Nephron progenitor cell (in vitro differentiated cells): ENCODE measurements at places on chromosomes 5 and 9.

GRCh38 chr9:100099722-100100042 lies 639 bp downstream of the INVS start:
- no peaks in the 10 kb centered on the region for H3K36me3 ChIP-seq
- no peaks in the 10 kb centered on the region for H3K27me3 ChIP-seq
- DNase-seq = peak; percentile 22
- H3K4me1 ChIP-seq = peaks cover 28% of the 10 kb centered on the region

DNA sequence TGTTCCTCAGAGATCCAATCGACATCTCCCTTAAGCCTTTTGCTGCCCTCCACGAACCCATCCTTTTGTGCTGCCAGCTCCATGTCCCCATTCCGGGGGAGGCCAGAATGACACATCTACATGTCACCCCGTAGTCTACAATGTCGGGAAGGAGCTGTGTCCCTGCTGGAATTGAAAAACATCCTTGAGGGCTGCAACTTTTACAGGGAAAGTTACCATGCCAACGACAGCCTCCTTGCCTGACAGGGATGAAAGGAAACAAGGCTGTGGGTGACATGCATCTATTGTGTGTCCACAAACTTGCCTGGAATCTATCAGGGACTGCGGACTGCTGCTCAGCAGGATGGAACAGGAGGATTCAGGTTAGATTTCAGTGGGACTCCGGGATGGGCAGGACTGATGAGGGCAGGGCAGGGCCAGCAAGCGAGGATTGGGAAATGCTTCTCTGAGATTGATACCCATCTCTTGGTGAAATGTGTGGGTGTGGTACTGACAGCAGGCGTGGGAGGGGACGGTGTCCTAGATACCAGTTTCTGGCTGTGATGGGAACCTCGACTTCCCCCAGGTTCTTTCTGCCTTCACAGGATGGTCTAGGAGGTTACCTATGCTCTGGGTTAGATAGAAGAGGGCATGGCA lies 25.5 kb downstream of the EGR1 start:
- DNase-seq = no peak
- H3K4me1 ChIP-seq = peaks cover 56% of the 10 kb centered on the region
- H3K27ac ChIP-seq = no peak overlapping the region
- no peaks in the 10 kb centered on the region for H3K36me3 ChIP-seq
- peaks cover 18% of the 10 kb centered on the region for H3K27me3 ChIP-seq

GRCh38 chr9:17719053-17719452 lies 140.2 kb downstream of the SH3GL2 start:
- no peaks in the 10 kb centered on the region for H3K4me1 ChIP-seq
- no peak overlapping the region for H3K27ac ChIP-seq
- DNase-seq = no peak
- H3K36me3 ChIP-seq = no peaks in the 10 kb centered on the region

GRCh38 chr5:113778147-113778546 lies 264.7 kb downstream of the YTHDC2 start:
- H3K36me3 ChIP-seq = no peaks in the 10 kb centered on the region
- no peak overlapping the region for H3K4me3 ChIP-seq
- no peak overlapping the region for H3K27ac ChIP-seq
- DNase-seq = no peak

DNA sequence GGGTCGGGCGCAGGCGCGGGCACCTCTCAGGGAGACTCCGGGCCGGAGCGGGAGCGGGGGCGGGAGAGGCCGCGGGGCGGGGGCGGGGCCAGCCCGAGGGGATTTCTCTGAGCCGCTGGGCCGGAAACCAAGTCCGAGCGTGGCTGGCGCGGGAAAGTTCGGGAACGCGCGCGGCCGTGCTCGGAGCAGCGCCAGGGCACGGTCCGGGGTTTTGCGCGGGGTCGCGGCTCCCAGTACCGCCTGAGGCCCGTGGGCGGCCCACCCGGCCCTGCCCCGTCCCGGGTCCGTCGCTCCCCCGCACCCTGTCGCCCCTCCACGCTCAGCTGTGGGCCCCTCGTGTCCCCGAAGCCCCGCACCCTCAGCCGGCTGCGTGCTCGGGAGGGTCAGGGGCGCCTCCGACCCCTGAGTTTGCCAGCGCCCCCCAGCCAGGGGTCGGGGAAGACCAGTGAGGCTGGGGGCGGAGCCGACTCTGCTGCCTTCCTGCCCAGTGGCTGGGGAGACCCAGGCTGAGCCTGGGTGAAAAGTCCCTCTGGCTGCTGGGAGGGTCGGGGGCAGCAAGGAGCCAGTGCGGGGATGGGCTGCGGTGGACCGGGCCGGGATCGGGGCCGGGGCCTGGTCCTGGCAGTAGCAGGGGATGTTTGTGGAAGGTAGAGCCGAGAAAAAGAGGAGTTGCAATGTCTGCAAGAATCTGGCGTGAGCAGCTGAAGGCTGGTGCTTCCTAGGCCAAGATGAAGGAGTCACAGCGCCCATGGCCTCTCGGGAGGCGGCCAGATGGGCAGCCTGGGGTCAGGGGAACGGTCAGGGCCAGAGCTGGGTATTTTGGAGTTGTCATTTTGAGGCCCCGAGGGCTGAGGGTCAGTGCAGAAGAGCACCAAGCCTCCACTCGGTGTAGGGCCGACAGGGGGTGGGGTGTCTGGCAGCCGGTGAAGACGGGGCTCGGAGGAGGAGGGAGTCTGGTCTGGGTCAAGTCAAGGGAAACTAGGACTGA lies 588 bp downstream of the TRAF2 start:
- H3K4me3 ChIP-seq = peak overlapping the region; percentile 86
- H3K27me3 ChIP-seq = no peaks in the 10 kb centered on the region
- H3K36me3 ChIP-seq = no peaks in the 10 kb centered on the region
- peak; percentile 67 for DNase-seq

DNA sequence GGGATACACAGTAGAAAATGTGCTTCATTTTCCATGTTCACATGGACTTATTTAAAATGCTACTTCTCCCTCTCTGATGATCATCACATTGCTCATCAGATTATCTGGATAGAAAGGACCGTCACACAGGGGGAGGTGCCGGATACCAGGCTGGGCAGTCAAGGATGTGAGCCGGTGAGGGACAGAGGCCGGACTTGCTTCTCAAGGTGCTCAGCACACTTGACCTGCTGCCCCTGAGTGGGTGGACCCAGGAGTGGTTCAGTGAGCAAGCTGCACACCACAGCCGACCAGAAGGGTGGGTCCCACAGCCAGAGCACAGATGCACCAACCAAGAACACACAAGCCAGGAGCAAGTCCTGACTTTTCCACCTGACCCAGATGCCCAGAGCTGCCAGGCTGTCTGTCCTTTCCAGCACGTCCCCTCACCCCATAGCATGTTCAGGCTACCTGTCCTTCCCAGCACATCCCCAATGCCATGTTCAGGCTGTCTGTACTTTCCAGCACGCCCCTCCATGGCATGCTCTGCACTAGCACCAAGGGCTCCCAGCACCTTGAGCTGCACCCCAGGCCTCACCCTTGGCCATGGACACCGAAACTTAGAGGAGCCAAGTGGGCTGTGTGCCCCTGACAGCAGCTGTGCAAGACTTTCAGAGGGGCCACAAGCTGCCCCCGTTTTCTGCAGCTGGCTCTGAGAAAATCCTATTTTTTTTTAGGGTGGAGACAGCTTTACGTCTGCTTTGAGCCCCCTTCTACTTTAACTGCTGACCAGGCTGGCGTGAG lies 77.8 kb downstream of the SECISBP2 start:
- no peak overlapping the region for H3K27ac ChIP-seq
- H3K27me3 ChIP-seq = peaks cover 2% of the 10 kb centered on the region
- H3K4me3 ChIP-seq = no peak overlapping the region
- H3K36me3 ChIP-seq = peaks cover 52% of the 10 kb centered on the region

DNA sequence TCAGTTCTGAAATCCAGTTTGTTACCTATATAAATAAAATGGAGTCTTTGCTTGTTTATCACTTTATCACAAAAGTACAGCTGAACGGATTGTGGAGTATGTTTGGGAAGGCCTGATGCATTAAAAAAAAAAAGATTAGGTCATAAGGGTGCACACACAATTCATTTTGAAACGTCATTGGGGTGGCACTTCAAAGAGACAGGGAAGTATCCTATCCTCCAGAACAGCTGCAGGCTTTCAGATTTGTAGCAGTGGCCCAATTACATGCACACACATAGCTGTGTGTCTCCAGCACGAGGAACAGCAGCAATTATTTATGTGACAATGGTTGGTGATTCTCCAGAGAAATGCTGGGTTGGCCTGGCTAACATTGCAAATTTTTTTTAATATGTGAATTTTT lies 46.8 kb upstream of the FER start:
- H3K4me1 ChIP-seq = no peaks in the 10 kb centered on the region
- no peak overlapping the region for H3K27ac ChIP-seq
- H3K36me3 ChIP-seq = no peaks in the 10 kb centered on the region
- no peaks in the 10 kb centered on the region for H3K27me3 ChIP-seq
- H3K4me3 ChIP-seq = no peak overlapping the region
- DNase-seq = no peak

DNA sequence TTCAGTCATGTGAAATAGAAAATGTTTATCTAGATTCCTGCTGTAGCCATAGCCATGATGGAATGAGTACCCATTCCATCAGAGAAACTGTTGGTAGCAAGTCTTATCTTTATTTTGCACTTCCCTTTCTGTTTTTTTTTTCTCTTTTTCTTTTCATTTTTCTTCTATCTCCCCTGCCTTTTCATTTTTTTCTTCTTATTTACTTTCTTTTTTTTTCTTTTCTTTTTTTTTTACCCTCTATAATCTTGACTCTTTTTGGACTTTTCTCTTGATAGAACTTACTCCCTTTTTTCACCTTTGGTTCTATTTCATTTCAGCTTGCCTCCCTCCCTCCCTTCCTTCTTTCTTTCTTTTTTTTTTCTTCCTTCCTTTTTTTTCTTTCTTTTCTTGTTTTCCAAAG lies 15.4 kb downstream of the SLC25A46 start:
- no peak for DNase-seq
- H3K36me3 ChIP-seq = peaks cover 20% of the 10 kb centered on the region
- no peaks in the 10 kb centered on the region for H3K27me3 ChIP-seq

- no peak within 1 kb of the TSS for H3K27ac ChIP-seq
- peaks cover 38% of the 10 kb centered on the region for H3K4me1 ChIP-seq
- peak; percentile 99 for DNase-seq
- peak within 1 kb of the TSS; percentile 96 for H3K4me3 ChIP-seq
- H3K36me3 ChIP-seq = peaks cover 24% of the 10 kb centered on the region
- H3K27me3 ChIP-seq = peaks cover 19% of the 10 kb centered on the region
Measured at GRCh38 chr5:141636413-141637122, at the start of the genes HDAC3 and RELL2. HDAC3 (minus strand) TSS chr5:141636849; CDS start chr5:141636790, 59 bp downstream. RELL2 (plus strand) TSS chr5:141636997; CDS start chr5:141638226, 1,229 bp downstream.

- H3K4me1 ChIP-seq = peaks cover 13% of the 10 kb centered on the region
- no peak for DNase-seq
- no peak overlapping the region for H3K27ac ChIP-seq
- no peaks in the 10 kb centered on the region for H3K27me3 ChIP-seq
Measured at GRCh38 chr5:170327168-170327567, 29.6 kb upstream of the LCP2 start.

- peak overlapping the region; percentile 96 for H3K27ac ChIP-seq
- peaks cover 100% of the 10 kb centered on the region for H3K4me1 ChIP-seq
- DNase-seq = peak; percentile 31
- H3K27me3 ChIP-seq = peaks cover 2% of the 10 kb centered on the region
- H3K4me3 ChIP-seq = peak overlapping the region; percentile 73
Measured at GRCh38 chr5:125411744-125412560, 665.5 kb upstream of the ZNF608 start.
